ENCODE measurements at places on chromosomes 13 and 19. TPM values are rescaled to one million over a fixed set of nuclear protein-coding genes. Genes with fewer than 3 reads are reported as not detected.

The FCAR gene
- total RNA-seq, result not detected

The SIGLECL1 gene
- not detected for total RNA-seq

The RYR1 gene
- under 0.01 TPM for total RNA-seq

The PIP5K1C gene
- 23.5 TPM for total RNA-seq

The ATP13A1 gene
- 33.6 TPM for total RNA-seq

The SLC27A5 gene
- 7.8 TPM for total RNA-seq

The DAND5 gene
- not detected for total RNA-seq

The ALOX5AP gene
- not detected for total RNA-seq

The LGALS14 gene
- not detected for total RNA-seq

The PROZ gene
- not detected for total RNA-seq

The IGFLR1 gene
- total RNA-seq, result 1.1 TPM

The CD33 gene
- total RNA-seq, result not detected

The GRIK5 gene
- total RNA-seq, result 0.27 TPM

The PRSS57 gene
- total RNA-seq, result not detected

The GPR12 gene
- total RNA-seq, result not detected

The FBXL3 gene
- 70.9 TPM for total RNA-seq

The CPB2 gene
- total RNA-seq, result not detected

The ZNF730 gene
- 3.4 TPM for total RNA-seq

The CFAP97D2 gene
- total RNA-seq, result not detected

The DLEU7 gene
- not detected for total RNA-seq

The RINL gene
- 12.7 TPM for total RNA-seq

The KCNN1 gene
- total RNA-seq, result not detected

The RUBCNL gene
- not detected for total RNA-seq

The ZNF534 gene
- not detected for total RNA-seq

The KLF5 gene
- total RNA-seq, result 1.6 TPM

The ZNF460 gene
- 51.1 TPM for total RNA-seq

The NXNL1 gene
- total RNA-seq, result not detected

The FFAR2 gene
- total RNA-seq, result not detected

The KIR3DL1 gene
- not detected for total RNA-seq

The HPN gene
- not detected for total RNA-seq

The CASP14 gene
- not detected for total RNA-seq

The TMEM272 gene
- total RNA-seq, result not detected

The IGLON5 gene
- total RNA-seq, result not detected

The OR10H4 gene
- total RNA-seq, result not detected

The LHB gene
- not detected for total RNA-seq

The BAX gene
- 89.2 TPM for total RNA-seq

The ZNF91 gene
- 26.2 TPM for total RNA-seq

The FCER2 gene
- total RNA-seq, result not detected

The PSG11 gene
- total RNA-seq, result not detected

The PRR22 gene
- 0.65 TPM for total RNA-seq

The ATP4B gene
- not detected for total RNA-seq

The NANOS2 gene
- not detected for total RNA-seq

The LRP3 gene
- total RNA-seq, result 20.5 TPM

The U2AF2 gene
- total RNA-seq, result 171 TPM

The ZNF723 gene
- not detected for total RNA-seq

The RASAL3 gene
- total RNA-seq, result 2.4 TPM

The SLAIN1 gene
- total RNA-seq, result 4.0 TPM

The TTC9B gene
- total RNA-seq, result not detected

The SIGLEC12 gene
- not detected for total RNA-seq

The NTF4 gene
- total RNA-seq, result not detected
